Activated naive CD4-positive, alpha-beta T cell (primary cell): ENCODE measurements at places on chromosomes 13 and 19.
A peak's percentile ranks its signal among the peaks of the same experiment; 100 is the strongest.

GRCh38 chr13:107295416-107296140 lies 727.6 kb upstream of the ARGLU1 start:
- no peak for DNase-seq

DNA sequence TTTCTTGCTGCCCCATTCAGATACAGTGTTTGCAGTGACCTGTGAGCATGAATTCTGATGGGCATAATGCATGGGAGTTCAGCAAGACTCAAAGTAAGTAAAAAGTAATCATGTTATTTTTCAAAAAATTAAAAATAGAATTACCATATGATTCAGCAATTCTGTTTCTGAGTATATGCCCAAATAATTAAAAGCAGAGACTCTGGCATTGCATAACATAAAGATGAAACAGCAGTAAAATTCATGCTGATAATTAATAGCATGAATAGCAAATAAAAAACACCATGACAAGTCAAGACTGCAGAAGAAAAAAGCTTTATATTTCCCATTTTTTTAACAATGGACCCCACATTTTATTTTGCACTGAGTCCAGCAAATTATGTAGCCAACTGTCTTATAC lies 21.3 kb downstream of the RNF6 start:
- no peak for DNase-seq

DNA sequence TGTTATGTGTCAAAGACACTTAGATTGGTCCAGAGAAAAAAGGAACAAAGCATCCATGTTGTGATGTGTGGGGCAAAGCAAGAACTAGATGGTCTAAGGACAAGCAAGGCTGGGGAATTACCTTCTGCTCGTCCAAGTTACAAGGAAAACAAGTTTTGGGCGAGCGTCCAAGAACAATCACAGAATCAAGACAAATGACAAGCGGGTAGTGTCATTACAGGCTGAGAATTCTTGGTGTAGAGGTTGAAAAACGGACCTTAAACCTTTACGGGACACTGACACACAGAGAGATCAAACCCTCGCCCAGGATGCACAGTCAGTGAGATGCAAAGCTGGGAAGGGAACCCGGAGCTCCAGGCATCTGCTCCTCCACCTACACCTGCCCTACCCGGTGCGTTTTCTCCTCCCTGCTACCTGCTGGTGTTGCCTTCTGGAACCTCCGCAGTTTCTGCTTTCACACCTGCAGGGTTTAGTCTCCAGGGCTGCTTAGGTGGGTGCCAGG lies 515 bp upstream of the ZNF324B start:
- no peak for DNase-seq

DNA sequence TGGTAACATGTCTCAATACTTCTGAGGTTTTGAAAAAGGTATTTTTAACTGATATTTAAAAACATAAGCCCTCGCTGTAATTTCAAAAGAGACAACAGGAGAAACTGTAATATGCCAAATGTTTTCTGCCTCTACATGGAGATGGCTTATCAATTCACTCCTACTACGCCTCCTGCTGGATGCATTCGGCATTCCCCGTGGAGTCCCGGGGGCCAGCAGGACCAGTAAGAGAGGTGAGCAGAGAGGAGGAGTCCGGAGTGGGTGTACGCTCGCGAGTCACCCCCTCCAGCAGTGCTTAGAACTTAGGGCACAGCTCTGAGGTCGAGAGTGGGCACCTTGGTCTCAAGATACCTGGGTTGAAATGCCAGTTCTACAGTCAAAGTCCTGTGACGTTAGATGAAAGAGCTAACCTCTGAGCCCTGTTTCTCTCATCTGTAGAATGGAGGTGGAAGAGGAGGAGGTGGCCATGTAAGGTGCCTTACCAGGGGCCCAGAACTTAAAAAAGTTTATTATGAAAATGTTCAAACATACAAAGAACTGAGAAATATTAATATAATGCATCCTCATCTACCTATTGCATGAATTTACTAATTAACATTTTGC lies 110.2 kb downstream of the STK24 start:
- DNase-seq, result peak; percentile 19

DNA sequence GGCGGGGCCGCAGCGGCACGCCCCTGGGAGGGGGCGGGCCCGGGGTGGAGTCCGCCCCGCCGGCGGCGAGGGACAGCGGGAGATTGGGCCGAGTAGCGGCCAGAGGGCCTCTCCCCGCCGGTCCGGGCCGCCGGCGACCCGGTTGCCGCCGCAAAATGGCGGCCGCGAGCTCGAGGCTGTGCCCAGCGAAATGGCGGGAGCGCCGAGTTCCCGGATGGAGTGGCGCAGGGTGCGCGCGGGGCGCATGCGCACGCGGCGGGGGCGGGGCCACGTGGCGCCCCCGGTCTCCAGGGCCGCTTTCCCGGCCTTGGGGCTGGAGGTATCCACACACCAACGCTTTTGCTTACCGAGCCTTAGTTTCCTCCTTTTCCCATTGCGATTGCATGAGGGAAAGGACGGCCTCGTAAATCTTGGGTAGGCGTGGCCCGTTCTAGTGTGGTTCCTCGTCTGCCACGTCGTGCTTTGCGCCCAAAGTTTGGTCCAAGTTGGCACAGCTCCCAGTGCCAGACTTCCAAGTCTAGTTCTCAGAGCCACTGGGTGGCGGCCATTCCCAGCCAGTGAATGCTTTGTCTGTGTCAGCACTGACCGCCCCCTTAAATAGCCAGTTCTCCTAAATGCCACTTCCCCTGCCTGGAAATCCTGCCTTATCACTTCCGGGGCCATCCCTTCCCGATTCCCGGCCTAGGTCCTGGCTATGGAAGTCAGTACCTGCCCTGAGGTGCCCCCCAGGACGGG lies 513 bp downstream of the CIRBP start:
- peak; percentile 80 for DNase-seq

DNA sequence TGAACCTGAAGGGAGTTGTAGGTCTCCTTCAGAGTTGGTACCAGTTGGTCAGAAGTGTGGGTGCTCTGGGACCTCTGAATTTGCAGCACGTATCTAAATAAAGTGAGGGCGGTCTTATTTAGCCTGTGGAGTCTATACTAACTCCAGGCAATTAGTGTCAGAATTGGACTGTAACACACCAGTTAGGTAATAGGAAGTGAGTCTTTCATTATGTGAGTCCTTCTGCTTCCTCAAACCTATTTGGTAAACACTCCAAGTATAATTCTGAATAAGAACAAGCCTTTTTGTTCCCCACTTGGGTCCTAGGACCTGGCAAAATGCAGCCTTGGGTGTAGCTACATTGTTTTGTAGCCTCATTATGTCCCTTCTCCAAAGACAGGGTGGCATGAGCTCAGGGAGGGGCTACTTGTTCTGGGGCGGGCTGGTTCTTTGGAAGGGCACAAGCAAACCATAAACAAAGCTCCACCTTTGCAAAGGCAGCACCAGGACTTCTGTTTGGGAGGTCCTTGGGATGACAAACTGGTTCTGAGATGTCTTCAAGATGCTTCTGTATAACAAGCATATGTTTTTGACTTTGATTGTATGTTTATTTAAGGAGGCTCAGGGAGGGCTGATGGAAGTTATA lies 418.0 kb downstream of the ZNF536 start:
- DNase-seq, result no peak

GRCh38 chr19:33832633-33833032 lies 36.0 kb downstream of the KCTD15 start:
- no peak for DNase-seq

DNA sequence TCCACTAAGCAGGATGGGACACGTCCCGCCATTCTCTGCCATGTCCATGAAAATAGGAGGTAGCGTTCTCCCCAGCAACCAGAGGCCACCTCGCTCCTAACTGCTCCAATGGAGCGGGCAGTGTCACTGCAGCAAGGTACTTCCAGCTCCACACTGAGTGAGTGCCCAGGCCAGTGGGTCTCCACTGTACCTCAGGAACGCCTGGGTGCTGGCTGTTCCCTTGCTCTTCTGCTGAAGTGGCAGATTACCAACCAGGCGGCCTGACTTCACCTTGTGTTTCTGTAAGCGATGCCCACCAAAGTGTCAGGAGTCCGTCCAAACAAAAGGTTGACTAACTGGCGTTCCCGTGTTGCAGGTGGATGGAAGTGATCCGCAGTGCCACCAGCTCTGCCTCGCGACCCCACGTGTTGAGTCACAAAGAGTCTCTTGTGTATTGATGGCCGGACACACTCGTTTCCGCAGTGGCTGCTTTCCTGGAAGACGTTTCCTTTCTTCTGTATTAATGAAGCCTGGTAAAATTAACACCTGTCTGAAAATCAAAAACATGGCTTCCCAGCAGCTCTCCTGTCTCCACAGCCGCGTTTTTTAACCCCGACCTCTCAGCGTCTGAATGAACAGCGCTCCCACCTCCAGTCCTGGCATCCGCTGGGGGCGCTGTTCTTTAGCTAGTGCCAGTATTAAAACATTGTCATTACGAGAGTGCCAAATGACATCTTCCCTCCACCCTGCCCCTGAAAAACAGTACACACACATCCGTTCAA lies 128.8 kb downstream of the STK24 start:
- DNase-seq, result no peak

GRCh38 chr13:48527955-48528354 lies 4.9 kb downstream of the RCBTB2 start:
- no peak for DNase-seq

- no peak for DNase-seq
Measured at GRCh38 chr19:14441041-14441938, 8.2 kb downstream of the PKN1 start.

DNA sequence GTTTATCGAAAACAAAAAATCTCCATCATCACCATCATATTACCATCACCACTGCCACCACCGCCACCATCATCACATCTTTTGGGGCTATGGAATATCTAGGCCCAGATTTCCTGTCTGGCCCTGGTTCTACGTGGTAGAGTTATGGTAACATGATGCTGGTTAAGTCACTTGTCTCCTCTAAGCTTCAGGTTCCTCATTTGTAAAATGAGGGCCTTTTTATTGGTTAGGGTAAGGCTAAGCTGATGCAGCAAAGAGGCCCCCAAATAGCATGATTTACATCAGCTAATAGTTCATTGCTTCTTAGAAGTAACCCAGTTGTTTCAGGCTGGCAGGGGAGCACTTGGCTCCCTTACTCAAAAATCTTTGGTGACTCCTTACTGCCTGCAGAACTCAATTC lies 37.9 kb downstream of the PCDH8 start:
- no peak for DNase-seq

DNA sequence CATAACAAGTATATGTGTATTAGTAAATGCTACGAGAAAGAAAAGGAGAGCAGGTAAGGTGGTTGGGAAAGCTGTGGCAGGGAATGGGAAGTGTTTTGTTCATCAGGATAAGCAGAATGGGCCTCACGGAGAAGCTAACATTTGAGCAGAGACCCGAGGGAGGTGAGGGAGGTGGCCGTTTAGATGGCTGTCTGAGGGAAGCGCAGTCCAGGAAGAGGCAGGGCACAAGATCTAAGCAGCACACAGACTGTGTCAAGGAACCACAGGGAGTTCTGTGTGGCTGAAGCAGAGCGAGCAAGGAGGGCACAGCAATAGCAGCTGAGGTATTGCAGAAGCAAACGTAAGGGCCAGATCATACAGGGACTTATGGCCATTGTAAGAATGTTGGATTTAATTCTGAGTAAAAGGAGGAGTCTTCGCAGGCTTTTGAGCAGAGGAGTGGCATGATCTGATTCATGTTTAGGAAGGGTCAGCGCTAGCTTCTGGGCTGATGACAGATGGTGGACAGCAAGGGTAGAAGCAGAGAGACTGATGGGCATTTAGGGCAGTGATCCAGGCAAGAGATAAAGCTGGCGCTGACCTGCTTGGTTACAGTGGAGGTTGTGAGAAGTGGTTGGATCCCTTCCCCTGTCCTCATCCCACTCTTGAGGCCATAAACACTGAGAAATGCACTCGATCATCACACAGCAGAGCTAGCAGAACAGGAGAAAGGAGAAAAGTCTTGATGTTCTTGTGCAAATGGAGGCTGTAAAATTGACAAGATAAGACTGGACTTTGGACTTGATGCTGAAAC lies 199.9 kb downstream of the LACC1 start:
- DNase-seq, result no peak

- no peak for DNase-seq
Measured at GRCh38 chr19:33860312-33861090, 63.8 kb downstream of the KCTD15 start.

- no peak for DNase-seq
Measured at GRCh38 chr13:25281935-25282332, 5.4 kb downstream of the MTMR6 start.

DNA sequence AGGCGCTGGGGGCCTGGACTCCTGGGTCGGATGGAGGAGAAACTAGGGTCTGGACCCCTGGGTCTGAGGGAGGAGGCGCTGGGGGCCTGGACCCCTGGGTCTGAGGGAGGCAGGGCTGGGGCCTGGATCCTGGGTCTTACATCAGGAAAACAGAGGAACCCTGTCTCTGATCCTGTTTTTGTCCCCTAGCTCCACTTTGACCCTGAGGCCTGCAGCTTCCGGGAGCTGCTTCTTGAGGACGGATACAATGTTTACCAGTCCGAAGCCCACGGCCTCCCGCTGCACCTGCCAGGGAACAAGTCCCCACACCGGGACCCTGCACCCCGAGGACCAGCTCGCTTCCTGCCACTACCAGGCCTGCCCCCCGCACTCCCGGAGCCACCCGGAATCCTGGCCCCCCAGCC lies 2.4 kb downstream of the FGF21 start:
- no peak for DNase-seq

GRCh38 chr13:106916329-106916976 lies 348.5 kb upstream of the ARGLU1 start:
- DNase-seq, result no peak

DNA sequence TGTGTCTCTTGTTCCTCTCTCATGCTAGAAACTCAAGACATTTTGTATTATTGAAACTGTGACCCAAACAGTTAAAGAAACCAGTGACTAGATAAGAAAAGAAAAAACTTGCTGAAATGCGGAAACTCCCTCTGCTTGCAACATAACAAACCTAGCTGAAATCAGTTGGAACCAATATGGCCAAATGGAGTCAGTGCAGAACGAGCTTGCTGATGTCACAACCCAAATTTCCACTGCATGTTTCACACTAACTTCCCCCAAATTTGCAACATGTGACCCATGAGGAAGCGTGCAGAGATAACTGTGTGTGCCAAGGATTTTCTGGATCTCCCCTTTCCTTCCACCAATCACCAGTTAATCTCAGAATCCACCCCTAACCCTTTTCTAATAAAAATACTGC lies 208.0 kb downstream of the DLEU7 start:
- no peak for DNase-seq

- DNase-seq, result no peak
Measured at GRCh38 chr13:33828431-33829129, 10.6 kb downstream of the RFC3 start.

DNA sequence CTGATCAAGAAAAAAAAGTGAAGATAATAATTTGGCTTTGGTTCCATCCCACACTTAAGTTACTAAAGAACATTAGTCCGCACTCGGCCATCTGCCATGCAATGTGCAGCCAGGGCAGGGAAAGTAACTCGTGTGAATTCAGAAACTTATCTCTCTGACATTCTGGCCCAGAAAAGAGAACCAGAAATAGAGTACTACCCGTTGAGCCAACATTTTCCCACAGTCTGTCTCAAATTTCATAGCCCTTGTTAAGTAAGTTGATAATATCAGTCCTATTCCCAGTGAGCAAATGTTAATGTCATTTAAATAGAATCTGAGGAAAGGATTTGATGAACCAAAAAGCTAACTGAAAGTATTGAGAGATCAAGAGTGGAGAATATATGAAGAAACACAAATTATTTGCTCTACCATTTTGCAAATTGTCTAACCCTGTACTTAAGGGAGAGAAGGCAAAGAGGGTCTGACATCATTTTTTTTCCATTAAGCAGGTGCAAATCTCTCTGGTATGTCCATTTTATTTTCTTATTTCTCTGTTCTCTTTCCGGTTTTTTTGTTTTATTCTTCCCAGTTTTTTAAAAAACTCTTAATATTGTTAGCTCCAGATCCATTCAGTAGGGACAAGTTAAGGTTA lies 156.3 kb downstream of the NDFIP2 start:
- DNase-seq, result no peak
